ENCODE measurements at places on chromosomes 12 and 14.

DNA sequence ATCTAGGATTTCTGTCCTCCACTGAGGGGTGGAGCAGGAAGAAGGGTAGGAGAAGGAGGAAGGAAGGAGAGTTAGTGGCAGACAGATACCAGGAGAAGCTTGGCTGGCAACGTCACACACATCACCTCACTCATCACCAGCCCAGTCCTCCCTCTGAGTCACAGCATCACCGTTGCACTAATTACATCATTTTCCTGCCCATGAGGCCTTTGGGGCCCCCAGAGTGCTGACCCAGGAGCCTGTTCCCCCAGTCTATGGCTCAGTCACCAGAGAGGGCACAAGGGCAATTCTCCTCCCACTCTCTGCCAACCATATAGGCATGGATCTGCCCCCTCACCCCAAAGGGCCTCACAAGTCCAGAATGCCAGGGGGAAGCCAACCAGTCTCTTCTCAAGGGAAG is 4.6 kb downstream of the RND1 start:
- DNase-seq, result no peak

DNA sequence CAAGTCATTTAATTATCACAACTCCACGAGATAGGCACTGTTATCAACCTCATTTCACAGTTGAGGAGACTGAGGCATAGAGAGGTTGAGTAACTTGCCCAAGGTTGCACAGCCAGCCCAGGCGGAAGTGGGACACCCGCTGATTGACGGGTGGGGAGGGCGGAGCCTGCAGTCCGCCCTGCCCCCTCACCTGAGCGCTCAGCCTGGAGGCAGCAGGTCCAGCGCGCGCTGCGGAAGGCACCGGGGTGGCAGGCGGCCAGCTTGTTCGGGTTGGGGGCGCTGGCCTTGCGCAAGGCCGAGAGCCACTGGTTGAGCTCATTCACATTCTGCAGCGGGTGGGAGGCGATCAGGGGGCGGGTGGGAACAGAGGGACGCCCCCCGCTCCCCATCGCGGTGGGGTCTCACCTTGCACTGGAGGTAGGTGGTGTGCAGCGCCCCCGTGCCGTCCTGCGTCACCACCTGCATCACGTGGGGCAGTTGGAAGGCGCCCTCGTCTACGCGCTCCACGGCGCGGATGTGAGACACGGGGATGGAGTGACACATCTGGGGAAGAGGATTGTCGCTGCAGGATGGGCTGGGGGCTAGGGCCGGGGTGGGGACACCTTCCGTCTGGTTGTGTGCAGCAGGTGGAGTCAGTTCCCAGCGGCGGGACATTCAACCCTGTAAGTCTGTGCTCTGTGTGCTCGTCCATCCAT is 31.7 kb downstream of the RASAL1 start:
- DNase-seq, result no peak

- DNase-seq, result no peak
Measured at GRCh38 chr12:99985631-99986030, 895 bp upstream of the ANKS1B start.

- no peak for DNase-seq
Measured at GRCh38 chr14:72075649-72076334, 143.6 kb downstream of the RGS6 start.

- DNase-seq, result no peak
Measured at GRCh38 chr12:109288571-109288970, 20.5 kb downstream of the FOXN4 start.

GRCh38 chr12:118342090-118342489 is 30.6 kb downstream of the TAOK3 start:
- no peak for DNase-seq

- DNase-seq, result no peak
Measured at GRCh38 chr14:89186856-89187376, 230.1 kb downstream of the FOXN3 start.

GRCh38 chr12:12902036-12902435 is 10.7 kb downstream of the GPRC5A start:
- DNase-seq, result no peak

GRCh38 chr12:45406988-45407850 is 191.3 kb downstream of the ANO6 start:
- no peak for DNase-seq

- no peak for DNase-seq
Measured at GRCh38 chr14:78690836-78691235, 520.7 kb downstream of the NRXN3 start.

GRCh38 chr12:69651922-69652321 is 41.2 kb upstream of the LRRC10 start:
- no peak for DNase-seq

DNA sequence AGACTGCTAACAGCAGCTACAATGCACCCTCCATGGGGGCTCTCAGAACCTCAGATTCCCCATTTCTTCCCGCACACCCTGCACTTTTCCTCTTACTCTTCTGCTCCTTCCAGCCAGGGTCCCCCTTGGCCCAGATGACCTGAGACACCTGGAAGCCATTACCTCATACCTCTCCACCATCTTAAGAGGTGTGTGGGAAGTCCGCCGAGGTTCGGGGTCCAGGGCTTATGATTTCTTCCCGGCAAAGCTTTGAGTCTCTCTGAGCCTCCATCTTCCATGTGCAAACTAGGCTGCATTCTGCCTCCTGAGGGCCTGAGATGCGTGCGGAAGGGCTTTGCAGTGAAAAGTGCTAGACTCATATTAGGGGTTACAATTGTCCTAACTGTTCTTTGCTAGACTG is 5.3 kb downstream of the GSC start:
- DNase-seq, result no peak

- no peak for DNase-seq
Measured at GRCh38 chr14:99229654-99230207, 42.3 kb downstream of the BCL11B start.

- no peak for DNase-seq
Measured at GRCh38 chr12:53989227-53990113, 4.5 kb downstream of the HOXC10 start.

GRCh38 chr14:93527203-93527607 is 96.5 kb downstream of the UNC79 start:
- no peak for DNase-seq

- no peak for DNase-seq
Measured at GRCh38 chr12:80033448-80033847, 65.9 kb upstream of the OTOGL start.

GRCh38 chr12:104576980-104577580 is 120.3 kb downstream of the CHST11 start:
- no peak for DNase-seq

- no peak for DNase-seq
Measured at GRCh38 chr14:74407021-74407800, 18.8 kb downstream of the SYNDIG1L start.

- no peak for DNase-seq
Measured at GRCh38 chr12:49051373-49051764, 9.2 kb downstream of the KMT2D start.

- no peak for DNase-seq
Measured at GRCh38 chr12:3228552-3228951, 151.4 kb downstream of the TSPAN9 start.

- DNase-seq, result no peak
Measured at GRCh38 chr12:56288705-56289387, 11.3 kb downstream of the CS start.

DNA sequence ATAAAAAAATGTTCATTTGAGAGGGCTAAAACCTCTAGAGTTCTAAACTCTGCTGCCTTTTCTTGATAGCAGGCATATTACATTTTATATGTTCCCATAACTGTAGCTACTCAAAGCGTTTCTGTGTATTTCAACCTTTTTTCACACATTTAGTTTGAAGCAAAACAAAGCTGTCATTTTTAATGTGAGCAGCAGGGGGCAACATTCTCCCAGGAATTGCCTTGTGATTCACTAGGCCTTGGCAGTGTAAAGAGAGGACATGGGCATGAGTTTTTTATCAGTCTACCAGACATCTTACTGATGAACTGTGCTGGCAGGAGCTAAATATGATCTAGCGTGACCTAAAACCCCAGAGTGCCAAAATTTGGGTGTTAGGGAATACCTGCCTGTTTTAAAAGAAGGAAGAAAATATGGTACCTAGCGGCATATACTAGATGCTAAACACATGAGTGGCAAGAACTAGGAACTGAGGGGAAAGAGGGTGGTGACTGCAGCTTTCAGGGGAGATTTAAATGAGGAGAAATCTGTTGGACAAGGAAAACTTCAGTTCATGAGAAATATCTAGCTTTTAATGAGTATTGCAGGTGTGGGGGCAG is 65.3 kb downstream of the IFT43 start:
- DNase-seq, result peak; percentile 48

DNA sequence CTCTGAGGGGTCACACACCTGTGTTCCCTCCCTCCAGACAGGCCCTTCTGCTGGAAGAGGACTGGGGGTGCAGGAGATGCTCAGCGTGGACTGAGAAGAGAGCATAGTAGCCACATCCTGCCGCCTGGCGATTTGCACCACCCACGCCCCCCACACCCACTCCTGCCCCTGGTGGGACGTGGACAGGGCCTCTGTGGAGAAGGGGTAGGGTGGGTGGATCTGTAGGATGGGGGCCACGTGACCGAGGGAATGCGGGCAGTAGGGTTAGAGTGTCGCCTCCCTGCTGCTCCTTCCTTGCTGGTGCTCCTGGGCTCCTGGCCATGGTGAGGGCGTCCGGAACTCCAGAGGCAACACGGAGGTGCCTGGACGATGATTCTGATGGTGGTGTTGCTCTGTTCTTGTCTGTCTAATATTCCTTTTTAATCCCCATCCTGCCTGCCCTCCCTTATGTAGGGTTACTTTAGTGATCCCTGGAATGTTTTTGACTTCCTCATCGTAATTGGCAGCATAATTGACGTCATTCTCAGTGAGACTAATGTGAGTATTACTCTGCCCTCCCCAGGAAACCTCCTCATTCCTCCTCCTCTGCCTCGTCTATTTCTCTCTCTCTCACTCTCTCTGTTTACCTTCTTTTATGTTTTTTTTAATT is 161.5 kb upstream of the FKBP4 start:
- no peak for DNase-seq

DNA sequence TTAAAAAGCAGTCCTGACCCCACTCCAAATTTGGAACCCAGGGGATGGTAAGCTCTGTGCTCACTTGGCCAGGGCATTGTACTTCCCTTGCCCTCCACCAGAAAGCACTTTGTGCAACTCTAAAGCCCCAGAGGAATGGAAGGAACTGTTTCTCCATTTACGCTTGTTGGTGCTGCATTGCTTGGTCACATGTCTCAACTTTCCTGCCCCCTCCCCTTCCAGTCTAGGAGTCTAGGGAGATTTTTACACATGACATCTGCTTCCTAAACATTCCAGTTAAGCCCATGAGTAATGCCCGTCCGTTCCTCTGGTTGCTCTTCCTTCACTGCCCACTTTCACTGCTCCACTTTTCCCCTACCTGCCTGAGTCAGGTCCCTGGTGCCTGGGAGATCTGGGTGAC is 92.6 kb upstream of the MAP1LC3B2 start:
- no peak for DNase-seq

DNA sequence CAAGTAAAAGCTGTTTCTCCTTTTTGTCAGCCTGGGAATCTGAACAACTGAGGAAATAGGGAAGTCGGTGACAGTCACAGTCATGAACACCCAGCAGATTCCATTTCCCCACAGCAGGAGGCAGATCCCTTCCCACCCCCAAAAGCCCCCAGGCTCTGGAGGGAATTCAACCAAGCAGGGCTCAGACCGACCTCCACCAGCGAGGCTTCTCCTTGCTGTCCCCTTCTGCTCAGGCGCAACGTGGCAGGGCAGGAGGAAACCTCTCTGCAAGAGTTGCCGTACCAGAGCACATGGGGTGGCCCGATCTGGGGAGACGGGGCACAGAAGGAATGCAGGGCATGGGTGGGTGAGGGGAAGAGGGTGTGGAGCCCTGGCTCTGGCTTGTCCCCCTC is 319 bp downstream of the GALNT6 start:
- DNase-seq, result no peak

DNA sequence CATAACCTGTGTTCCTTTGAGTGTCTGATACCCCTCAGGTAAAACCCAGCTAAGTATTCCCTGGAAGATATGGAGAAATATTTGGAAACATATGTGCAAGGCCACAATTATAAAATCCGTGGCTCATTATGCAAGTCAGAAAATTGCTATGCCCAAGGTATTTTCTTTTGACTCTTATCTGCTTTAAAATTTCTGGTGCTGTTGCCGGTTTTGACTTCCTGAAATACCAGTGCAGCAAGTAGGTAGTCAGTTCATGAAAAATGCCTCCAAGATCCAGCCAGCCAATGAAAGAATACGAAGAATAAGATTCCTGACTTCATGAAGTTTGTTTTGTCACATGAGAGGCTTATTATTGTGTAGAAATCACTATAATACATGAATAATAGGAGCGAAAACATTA is 20.2 kb upstream of the FUT8 start:
- DNase-seq, result no peak

DNA sequence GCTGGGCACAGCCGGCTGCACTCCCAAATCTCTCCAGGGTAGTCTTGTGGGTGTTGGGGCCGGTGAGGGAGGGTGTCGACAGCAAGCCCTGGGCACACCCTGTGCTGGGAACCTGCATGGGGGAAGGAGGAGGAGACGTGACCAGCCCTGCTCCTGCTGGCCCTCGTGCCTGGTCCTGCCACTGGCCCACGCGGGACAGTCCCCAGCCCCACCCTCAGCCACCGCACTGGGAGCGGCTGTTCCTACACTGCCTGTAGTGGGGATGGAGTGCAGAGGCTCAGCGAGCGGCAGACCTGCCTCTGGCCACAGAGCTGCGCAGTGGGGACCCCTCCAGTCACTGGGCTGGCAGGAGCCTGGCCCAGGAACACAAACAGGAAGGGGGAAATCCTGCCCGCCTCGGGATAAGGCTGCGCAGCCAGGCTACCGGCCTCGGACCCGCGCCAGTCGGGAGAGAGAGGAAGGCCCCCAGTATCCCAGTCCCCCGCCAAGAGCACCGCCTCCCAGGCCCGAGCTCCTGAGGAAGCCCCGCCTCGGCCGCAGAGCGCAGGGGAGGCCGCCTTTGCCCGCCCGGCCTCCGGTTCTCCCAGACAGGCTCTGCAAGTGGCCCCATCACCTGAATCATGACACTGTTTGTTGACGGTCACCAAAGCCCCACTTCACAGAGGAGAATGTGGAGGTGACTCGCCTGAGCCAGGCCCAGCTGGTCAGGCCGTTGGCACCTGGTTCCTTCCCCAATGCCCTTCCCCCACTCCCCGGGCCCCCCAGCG is 10.6 kb downstream of the AHNAK2 start:
- no peak for DNase-seq

- no peak for DNase-seq
Measured at GRCh38 chr12:63238892-63239291, 87.9 kb upstream of the AVPR1A start.

GRCh38 chr14:101780887-101781239 is 19.4 kb downstream of the PPP2R5C start:
- no peak for DNase-seq
